Activated CD4-positive, CD25-positive, alpha-beta regulatory T cell treated with anti-CD3 and anti-CD28 coated beads, Interleukin-2, amount 50 U/mL, for 16 hours (primary cell): ENCODE measurements at places on chromosomes 6 and 20.

- DNase-seq: no peak
Observed at GRCh38 chr6:155003476-155003875, 8.4 kb downstream of the TIAM2 start.

DNA sequence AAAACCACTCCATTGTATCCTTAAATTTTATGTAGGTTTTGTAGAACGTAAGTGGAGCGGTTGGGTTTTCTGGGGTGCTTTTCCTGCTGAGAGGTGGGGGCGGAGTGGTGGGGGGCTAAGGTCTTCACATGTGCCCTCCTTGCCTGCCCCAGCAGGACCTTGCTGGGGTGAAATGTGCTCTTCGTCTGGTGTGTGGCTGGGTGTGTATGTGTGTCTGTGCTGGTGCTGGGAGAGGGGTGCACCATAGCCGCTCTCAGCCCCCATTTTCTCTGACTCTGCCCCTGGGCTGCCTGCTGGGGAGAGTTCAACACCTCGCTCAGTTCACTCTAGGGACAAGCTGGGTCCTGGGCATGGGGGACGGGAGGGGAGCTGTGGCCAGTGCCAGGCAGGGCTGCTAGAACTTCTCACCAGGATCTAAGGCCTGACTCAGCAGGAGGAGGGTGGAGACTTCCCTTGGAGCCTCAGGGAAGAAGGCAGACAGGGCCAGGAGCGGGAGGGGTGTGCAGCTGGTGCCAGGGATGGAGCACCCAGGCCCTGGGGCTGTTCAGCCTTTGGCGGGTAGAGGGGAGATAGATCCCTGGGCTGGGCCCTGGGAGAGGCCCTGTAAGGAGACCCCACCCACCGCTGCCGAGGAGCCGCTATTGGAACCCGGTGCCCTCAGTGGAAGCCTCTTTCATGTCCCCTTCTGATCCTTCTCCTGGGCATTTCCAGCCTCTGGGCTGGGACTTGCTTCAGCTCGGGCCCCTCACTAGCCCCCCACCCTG lies 4.8 kb downstream of the SOX18 start:
- no peak for DNase-seq

DNA sequence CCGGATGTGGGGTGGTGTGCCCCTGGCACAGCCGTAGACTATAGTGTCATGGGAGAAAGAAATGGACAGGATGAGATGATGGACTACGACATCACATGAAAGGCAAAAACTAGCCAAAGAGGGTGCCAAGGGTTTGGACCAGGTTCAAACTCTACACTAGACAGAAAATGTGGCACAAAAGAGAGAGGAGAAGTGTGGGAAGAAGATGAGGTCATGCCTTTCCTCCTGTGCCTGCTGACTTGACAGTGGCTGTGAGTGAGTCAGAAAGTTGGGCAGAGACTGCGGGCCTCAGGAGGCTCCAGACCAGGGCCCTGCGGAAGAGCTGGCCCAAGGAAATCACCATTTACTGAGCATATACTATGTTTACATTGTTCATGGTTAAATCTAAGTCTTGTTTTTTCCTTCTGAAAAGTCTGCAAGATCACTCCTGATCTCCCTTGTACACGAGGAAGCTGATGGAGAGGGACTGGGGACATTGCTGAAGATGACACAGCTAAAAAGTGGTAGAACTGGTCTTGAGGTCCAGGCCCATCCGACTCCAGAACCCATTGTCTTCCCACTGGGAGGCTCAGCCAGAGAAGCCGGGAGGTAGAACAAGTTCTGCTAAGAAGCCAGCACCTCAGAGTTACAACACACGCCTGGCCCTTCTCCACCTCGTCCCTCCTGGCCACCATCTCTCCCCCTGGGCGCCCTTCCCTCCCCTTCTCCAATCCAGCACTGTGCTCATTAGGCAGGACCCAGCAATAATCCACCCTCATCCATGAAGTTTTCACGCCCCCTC lies 35.6 kb downstream of the CNKSR3 start:
- DNase-seq: no peak

DNA sequence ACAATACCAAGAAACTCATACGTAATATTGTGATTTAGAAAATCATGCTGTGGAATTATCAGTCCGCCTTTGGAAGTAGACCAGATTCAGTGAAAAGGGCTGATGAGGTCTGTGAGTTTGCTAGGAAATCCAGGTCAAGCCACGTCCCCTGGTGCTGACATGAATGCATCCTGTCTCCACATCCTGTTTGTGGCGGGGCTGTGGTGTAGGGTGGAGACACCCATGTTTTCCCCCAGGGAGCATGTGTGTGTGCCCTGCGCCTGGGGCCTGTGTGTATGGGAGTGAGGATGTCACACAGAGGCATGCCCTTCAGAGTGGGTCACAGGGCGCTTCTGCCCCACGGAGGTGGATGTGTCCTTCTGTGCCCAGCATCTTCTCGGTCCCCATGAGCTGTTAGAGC lies 109.1 kb downstream of the SASH1 start:
- DNase-seq: no peak

- no peak for DNase-seq
Observed at GRCh38 chr6:137942736-137943135, 75.7 kb downstream of the TNFAIP3 start.

GRCh38 chr20:3847429-3847940 lies 851 bp downstream of the MAVS start:
- DNase-seq: no peak

DNA sequence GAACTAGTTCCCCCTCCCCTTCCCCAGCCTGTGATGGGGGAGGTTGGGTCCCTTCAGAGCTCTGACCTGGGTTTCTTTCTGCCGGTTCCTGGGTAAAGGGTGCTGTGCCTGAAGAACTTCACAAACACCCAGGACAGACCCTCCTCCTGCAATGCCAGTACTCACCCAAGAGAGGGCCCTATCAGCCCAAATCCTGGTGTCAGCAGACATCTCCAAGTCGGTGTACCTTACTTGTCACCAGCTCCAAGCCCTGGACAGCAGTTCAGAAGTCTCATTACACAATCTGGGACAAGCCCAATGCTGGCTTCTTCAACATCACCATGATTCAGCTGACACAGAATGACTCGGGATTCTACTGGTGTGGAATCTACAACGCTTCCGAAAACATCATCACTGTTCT lies 467 bp downstream of the TREML4 start:
- DNase-seq: no peak

DNA sequence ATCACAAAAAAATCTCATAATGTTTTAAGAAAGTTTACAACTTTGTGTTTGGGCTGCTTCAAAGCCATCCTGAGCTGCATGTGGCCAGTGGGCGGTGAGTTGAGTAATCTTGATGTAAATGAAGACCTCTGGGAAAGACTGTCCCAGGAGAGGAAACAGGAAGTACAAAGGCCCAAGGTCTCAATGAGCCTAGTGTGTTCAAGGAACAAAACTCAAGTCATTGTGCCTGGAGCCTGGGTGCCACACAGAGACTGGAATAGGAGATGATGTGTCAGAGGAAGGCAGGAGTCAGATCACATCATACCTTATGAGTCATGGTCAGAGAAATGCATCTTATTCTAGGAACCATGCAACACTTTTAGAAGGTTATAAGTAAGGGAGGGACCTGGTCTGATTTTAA lies 51.5 kb downstream of the COL19A1 start:
- DNase-seq: no peak

GRCh38 chr20:63782051-63782471 lies 42.5 kb downstream of the SLC2A4RG start:
- DNase-seq: no peak

- no peak for DNase-seq
Observed at GRCh38 chr20:52457826-52458225, 266.2 kb upstream of the ZFP64 start.

GRCh38 chr6:14397518-14397901 lies 279.9 kb downstream of the CD83 start:
- no peak for DNase-seq

DNA sequence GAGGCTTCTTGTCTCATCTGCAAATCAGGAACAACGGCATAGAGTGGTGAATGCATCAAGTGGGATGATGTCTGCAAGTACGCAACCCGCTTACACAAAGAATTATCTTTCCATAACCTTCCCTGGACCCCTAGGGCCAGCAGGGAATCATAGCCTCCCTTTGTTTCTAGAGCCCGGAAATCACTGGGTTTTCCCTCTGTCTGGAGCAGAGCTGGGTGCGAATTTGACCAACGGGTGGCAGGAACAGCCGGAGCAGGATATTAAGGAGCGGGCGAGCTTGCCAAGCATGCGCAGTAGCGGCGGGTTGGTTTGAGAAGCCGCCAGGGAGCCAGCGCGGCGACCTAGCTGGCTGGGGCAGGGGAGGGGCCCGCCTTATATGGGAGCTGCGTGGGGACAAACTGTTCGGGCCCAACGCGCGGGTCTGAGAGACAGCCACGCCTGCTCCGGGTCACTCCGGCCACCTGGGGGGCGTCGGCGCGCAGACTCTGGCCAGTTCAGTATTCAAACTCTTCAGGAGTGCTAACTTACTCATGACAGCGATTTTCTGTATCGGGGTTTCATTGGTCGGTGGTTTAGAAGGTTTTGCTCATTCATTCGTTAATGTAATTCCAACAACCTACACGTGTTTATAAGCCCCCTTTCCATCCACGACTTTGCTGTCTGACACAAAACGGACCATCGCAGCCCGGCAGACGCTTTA lies 1.6 kb upstream of the KIF16B start:
- DNase-seq: peak; percentile 46
